Astrocyte of the hippocampus (primary cell): ENCODE measurements at places on chromosomes 1 and 21.
A peak's percentile ranks its signal among the peaks of the same experiment; 100 is the strongest.

DNA sequence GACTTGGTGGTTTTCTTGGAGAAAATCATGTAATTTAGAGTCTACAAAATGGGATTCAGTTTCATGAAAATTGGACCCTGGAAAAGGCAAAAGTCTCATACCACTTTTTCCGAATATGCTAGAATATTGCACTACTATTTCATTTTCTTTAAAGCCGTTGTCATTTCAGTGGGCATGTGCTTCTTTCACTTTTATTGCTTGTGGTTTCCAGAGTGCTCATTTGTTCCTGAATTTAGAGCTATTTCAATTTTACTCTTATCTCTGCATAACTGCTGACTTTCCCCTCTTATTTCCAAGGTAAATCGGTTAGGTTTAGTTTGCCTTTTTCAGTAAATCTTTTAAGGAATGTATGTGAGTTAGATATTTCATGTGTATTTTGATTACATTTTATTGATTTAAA, 11.6 kb downstream of the HHAT start:
- DNase-seq: no peak

DNA sequence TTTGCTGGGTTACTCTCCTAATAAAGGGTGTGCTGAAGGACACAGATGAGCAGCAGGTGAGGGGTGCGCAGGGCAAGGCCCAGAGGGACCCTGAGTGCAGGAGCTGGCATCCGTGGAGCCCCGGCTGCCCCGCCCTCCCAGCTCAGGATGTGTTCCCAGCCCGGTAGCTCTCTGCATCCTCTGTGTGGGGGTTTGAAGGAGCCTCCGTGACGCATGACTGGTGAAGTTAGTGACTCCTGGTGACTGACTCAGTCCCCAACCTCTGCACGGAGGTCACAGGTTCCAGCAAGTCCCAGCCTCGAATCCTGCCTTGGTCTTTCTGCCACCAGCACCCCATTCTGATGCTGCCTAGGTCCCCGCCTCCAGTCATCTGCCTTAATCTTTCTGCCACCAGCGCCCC, 21.6 kb upstream of the TSPEAR start:
- no peak for DNase-seq

DNA sequence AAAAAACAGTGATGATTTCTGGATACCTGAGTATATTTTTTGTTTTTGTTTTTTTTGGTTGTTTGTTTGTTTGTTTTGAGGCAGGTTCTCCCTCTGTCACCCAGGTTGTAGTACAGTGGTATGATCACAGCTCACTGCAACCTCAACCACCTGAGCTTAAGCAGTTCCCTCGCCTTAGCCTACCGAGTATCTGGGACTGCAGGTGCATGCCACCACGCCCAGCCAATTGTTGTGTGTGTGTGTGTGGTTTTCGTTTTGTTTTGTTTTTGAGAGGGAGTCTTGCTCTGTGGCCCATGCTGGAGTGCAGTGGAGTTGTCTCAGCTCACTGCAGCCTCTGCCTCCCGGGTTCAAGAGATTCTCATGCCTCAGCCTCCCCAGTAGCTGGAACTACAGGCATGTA, 55.3 kb upstream of the RCC1 start:
- no peak for DNase-seq

- DNase-seq: no peak
Observed at GRCh38 chr1:38892976-38893375, 11.6 kb upstream of the GJA9 start.

- DNase-seq: peak; percentile 99
Observed at GRCh38 chr1:156123356-156124196, 9.1 kb downstream of the LMNA start.

GRCh38 chr1:220748936-220749335, 814 bp downstream of the MTARC2 start:
- no peak for DNase-seq

GRCh38 chr1:38268226-38268625, 221.6 kb upstream of the POU3F1 start:
- DNase-seq: no peak

GRCh38 chr1:212699104-212699624, 476 bp downstream of the BATF3 start:
- DNase-seq: peak; percentile 73

DNA sequence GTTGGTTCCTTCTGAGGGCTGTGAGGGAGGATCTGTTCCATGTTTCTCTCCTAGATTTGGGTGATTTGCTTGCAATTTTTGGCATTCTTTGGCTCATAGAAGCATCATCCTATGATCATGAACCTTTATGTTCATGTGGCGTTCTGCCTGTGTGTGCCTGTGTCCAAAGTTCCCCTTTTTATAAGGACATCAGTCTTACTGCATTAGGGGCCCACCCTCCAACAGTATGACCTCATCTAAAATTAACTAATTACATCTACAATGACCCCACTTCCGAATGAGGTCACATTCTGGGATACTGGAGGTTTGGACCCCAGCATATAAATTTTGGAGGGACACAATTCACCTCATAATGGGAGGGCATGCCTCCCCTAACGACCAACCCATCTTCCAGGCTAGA, 12.8 kb upstream of the CAMK1G start:
- DNase-seq: no peak

- DNase-seq: peak; percentile 38
Observed at GRCh38 chr21:36479415-36480402, at the start of gene CLDN14. TSS of gene CLDN14 (minus strand) at chr21:36480122. CDS start at chr21:36461695, 18,427 bp downstream.

GRCh38 chr1:162987866-162988265, 81.3 kb upstream of the RGS4 start:
- peak; percentile 55 for DNase-seq

DNA sequence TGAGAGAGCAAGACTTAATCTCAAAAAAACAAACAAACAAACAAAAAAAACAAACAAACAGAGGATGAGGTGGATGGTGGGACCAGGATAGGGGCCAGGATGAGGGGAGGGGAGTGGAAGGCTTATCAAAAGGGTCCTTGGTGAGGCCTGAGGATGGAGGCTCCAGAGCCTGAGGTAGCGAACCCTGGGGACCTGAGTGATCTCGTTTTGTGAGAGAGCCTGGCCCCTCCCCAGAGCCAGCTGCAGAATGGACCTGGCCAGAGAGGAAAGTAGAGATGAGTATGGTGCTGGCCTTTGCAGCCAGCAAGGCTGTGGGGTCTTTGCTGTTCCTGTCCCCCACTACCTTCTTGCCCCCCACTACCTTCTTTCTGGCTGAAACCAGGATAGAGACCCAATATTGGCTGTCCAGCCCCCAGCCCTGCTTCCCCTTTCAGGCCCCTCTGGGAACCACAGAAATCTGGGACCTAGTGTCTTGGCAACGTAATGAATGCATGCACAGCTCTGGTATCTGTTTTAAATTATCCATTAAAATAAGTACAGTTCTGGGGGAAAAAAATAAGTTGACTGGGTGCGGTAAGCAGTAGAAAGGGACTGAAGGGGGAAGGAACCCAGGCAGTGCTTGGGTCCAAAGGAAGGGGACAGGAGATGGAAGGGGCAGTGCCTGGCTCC, 1.1 kb upstream of the LMNA start:
- DNase-seq: peak; percentile 52

DNA sequence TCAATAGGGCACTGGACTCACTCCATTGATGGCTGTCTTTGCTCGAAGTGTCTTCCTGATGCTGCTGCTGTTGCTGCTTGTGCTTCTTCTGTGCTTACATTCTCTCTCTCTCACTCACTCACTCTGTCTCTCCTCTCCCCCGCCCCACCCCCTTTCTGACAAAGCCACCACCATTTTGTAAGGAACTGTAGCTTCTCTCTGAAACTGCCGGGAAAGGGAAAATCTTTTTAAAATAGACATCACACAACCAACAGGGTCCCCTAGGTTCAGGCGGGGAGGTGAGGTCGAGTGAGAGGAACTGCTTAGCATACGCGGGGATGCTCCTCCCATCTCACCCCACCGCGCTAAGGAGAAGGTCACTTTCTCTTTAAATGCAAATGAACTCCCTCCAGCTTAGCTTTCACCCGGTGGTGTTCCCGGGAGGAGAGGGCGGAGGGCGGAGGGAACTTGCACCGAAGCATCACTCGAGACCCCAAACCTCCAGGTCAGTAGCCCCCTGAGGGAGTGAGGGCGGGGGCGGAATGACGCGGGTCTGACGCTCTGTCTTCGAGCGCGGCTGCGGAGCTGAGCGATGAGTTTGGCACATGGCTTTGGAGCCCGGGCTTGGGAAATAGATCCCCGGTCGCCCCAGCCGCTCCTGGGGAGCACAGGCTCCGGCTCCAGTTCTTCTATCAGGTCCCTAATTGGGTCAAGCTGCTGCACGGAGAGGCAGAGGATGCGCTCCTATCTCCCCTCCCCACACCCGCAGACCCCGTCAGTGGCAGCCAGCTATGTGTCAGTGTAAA, at the start of gene CCDC28B:
Gene CCDC28B, plus strand, starts transcription at position 370 of the 785 bp plus-strand sequence. CDS start 1,341 bp downstream, outside the sequence.
- DNase-seq: peak; percentile 72

DNA sequence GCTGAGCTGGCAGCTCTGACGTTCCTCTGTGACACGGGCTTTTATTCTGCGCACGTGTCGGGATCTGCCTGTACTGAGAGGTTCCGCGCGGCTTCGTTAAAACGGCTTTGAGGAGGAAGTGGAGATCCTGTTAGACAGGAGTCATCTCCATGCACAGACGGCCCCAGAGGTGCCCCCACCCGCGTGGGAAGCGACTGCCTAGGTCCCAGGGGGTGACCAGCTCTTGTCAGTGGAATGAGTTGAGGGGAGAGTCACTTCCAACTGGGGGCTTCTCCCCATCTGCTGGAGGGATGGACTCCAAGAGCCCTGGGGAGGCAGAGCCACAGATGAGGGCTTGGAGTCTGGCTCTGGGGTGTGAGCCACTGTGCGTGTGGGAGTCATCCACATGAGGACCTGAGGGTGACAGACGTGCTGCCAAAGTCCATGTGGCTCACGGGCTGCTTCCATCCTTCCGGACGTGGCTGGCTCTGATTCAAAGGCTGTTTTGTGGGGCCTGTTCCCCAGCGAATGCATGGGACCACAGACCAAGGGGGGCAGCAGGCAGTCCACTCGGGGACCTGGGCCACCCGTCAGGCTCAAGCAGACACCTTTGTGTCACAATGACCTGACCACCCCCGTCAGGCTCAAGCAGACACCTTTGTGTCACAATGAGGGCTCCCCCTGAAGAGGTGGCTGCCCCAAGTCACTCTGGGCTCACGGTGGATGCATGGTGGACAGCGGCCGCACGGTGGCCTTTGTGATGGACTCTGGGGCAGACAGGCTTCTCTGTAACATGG, 26.8 kb downstream of the PTTG1IP start:
- DNase-seq: peak; percentile 55

DNA sequence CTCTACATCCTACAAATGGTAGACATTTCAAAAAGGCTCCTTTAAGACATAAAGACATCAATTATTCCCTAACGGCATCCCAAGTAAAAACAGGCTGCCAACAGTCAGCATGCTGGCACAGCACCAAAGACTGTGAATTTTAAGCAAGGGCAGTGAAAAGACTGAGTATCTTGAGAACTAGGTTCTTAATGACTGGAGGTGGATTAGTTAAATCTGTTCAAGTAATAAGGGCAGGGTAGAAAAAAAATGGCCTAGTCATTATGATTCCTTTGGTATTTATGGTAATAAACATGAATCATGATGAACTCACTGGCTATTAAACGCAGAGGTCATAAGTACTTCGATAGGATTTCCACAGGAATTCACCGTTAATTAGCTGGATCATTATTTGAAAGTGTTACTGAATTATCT, 75.2 kb downstream of the KIFAP3 start:
- peak; percentile 92 for DNase-seq

DNA sequence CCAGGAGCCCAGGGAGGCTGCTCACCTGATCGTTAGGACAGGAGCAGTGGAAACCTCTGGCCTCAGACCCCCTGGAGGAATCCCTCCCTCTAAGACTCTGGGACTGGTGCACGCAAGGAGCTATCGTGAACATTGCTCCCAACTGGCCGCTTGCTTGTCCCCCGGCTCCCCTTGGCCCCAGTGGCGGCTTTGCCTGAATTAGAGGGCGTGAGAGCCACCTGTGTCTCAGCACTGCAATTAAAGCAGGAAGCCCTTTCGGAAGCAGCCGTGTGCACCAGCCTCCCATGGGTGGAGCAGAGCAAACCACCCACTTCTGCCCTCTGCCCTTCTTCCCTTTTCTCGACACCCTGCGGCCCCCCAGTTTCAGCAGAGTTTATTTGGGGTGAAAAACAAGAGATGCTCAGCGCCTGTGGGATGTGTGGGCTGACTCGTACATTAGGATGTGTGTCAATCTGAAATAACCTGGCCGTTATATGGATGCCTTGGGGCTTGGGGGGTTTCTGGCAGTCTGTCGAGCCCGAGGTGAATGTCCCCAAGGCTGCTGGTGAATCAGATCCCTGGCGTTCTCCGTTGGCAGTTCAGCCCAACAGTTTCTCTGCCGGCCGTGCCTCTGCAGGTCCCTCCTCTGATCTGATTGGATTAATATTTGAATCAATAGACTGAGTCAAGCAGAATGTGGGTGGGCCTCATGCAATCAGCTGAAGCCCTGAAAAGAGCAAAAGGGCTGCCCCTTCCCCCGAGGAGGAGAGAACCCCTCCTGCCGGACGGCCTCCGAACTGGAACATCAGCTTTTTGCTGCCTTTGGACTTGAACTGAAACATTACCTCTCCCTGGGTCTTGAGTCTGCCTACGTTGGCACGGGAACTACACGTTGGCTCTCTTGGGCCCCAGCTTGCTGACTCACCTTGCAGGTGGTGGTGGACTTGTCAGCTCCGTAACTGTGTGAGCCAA, 7.3 kb upstream of the UMODL1 start:
- no peak for DNase-seq

- DNase-seq: no peak
Observed at GRCh38 chr1:3978990-3979325, 78.9 kb upstream of the C1orf174 start.

GRCh38 chr1:206909161-206909882, 12.1 kb downstream of the IL24 start:
- DNase-seq: peak; percentile 44

DNA sequence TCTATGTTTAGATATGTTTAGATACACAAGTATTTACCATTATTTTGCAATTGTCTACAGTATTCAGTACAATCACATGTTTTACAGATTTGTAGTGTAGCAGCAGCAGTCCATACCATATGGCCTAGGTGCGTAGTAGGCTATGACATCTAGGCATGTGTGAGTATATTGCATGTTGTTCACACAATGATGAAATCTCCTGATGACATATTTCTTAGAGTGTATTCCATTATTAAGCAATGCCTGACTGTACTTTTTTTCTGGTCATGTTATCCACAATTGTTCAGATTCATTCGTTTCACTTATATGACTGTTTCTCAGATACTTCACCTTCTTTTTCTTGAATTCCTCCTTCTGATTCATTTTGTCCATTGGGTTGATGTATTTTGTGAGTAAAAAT, 9.9 kb upstream of the BACE2 start:
- DNase-seq: no peak

GRCh38 chr1:99818063-99818699, 32.0 kb upstream of the AGL start:
- DNase-seq: peak; percentile 4

DNA sequence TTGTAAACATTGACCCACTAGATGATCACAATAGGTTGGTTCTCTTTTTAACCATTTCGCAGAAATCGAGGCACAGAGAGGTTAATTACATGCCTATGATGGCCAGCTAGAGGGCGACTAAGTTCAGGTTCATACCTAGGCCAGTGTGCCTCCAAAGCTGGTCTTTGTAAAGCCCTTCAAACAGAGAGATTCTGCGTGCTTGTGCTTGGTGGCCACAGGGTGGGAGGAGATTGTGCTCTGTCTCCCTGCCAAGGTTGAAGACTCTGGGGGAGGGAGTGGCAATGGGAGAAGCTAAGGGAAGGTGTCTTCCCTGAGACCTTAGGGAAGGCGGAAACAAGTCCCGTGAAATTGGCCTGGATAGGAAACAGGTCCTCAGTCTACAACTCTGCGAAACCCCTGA, 59.1 kb upstream of the RBM15 start:
- no peak for DNase-seq
